Thymus (tissue), 14 donors: ENCODE measurements at places on chromosomes 16 and 17.

- no peak for DNase-seq
Measured at GRCh38 chr17:59456923-59457615, 108.3 kb upstream of the DHX40 start.

DNA sequence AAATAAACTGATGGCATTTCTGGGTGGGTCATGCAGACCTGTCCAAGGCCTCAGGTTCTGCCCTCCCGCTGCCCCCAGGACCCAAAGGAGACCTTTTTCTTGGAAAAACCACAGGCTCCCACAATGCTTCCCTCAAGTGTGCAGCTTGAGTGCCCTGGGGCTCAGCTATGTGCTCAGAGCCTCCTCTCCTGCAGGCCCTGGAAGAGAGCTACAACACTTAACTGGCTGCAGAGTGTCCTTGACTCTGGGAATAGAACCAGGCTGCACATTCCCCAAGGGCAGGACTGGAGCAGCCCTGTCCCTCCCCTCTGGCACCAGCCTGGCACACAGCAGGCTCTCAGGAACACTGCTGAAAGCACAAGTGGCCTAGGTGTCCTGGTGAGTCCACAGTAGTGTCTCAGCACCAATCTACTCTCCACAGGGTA lies 4.8 kb upstream of the SREBF1 start:
- DNase-seq: no peak

GRCh38 chr17:44280392-44280937 lies 12.5 kb upstream of the SLC4A1 start:
- no peak for DNase-seq

DNA sequence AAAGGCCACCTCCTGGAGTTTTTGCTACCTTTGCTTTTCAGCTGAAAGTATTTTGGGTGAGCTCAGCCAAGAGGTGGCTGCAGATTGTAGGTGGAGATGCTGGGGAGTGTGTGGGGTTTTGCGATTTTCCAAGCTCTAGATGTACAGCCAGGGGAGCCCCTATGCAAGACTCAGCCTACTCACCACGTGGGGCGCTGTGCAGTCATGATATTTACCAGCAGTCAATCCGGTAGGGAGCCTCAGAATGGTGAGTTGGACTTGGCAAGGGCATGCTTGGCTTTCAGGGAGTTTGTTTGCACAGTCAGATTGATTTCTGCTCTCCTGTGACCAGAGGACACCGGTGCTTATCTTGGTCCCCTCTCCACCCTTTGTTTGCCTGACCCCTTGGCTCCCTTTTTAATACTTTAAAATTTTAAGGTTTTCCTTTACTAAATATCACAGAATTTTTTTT lies 175.3 kb downstream of the UTP18 start:
- peak; percentile 36 for DNase-seq

DNA sequence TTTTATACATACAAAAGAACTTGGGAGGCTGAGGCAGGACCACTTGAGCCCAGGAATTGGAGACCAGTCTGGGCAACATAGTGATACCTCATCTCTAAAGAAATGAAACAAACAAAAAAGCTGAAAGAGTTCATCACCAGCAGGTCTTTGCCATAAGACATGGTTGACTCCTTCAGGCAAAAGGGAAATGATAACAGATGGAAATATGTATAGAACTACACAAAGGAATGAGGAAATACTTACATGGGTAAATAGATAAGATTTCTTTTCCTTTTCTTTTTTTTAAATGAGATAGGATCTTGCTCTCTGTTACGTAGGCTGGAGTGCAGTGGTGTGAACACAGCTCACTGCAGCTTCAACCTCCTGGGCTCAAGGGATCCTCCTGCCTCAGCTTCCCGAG lies 165.3 kb downstream of the PARN start:
- no peak for DNase-seq

GRCh38 chr17:82702231-82702927 lies 3.9 kb upstream of the RAB40B start:
- DNase-seq: no peak

GRCh38 chr16:14017886-14018285 lies 53.2 kb upstream of the MRTFB start:
- no peak for DNase-seq

DNA sequence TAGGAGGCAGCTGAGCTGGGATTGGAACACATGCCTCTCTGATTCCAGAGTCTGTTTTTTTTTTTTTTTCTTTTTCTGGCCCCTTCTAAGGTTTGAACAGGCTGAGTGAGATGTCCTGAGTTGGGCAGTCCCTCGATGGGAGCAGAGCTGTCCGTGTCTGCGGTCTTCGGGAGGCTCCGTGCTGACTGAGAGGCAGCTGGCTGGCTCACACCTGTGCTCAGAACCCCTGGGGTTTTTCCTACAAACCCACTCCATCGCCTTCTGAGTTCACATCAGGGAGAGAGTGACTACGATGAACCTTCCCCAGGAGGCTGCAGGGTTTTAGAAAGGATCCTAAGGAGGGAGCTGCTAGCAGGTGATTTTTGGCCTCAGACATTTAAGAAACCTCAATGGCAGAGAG lies 92.5 kb downstream of the IRF8 start:
- DNase-seq: no peak

DNA sequence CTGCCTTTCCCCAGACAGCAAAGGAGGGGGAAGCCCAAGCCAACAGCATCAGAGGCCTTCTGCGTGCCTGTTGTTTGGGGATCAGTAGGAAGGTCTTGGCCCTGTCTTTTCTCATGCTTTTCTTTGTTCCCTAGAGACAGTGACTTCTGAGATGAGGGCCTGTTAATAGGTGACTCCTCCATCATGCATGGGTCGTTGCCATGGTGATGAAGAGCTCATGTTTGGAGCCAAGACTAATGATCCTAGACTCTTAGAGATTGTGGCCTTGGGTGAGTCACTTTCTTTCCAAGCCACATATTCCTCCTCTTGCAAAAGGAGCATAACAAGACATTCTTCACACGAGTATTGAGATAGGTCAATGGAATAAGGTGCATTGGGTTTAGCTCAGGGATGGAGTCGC lies 201.1 kb upstream of the ASIC2 start:
- DNase-seq: no peak

DNA sequence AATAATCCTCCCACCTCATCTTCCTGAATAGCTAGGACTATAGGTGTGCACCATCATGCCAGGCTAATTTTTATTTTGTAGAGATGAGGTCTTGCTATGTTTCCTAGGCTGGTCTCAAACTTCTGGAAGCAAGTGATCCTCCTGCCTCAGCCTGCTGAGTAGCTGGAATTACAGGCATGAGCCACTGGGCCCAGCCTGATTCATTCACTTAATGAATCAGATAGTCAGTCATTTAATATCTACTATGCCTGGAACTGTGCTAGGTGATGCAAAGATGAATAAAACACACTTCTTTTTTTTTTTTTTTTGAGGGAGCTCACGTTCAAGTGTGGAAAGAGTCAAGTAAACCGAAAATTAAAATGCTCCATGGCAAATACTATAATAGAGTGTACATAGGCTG lies 39.4 kb downstream of the EFCAB13 start:
- no peak for DNase-seq

DNA sequence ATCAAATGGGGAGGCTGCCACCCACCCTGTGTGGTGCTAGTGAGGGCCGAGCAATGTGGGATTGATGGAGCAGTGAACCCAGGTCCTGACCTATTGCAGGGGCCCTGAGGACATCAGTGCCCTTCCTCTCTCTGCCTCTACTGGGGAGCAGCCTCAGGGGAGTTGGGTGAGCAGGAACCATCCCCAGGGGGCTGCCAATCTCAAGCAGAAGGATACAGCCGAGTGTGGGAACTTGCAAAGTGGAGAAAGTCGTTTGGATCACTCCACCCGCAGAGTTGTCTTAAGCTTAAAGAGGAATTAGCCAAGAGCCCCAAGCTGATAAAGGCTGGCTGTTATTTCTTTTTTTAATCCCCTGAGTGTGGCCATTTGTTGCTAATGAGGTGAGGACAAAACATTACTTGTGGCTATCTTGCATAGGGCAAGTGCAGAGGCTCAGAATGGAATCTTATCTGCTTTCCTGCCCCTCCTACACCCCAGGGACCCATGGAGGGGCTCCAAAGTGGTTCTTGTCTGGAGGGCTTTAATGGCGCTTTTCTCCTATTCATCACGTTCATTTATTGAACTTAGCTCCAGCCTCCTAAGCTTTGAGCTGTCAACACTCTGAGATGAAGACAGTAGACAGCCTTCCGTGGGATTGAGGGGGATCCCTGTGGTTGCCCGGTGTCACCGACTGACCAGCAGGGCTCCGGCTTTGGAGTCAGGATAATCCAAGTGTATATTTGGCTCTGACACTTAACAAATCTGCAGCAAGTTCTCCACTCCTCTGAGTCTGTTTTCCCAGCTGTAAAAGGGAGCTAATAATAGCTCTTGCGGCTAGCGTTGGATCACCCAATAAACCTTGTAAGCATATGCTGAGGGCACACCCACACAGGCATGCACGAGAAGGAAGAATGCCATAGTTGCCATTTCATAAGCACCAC lies 45.1 kb downstream of the MYH11 start:
- DNase-seq: no peak

DNA sequence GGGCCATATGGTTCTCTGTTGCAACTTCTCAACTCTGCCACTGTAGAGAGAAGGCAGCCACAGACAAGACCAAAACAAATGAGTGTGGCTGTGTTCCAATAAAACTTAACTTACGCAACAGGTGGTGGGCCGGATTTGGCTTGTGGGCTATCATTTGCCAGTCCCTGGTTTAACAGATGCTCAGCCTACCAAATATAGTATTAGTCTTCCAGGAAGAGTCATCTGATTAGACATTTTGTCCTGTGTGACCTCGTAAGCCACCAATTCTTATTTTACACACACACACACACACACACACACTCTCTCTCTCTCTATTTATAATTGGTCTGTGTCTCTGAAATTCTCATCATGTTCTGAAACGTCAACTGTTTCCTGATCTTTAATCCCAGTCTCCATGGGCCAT lies 245.9 kb downstream of the XYLT1 start:
- no peak for DNase-seq

DNA sequence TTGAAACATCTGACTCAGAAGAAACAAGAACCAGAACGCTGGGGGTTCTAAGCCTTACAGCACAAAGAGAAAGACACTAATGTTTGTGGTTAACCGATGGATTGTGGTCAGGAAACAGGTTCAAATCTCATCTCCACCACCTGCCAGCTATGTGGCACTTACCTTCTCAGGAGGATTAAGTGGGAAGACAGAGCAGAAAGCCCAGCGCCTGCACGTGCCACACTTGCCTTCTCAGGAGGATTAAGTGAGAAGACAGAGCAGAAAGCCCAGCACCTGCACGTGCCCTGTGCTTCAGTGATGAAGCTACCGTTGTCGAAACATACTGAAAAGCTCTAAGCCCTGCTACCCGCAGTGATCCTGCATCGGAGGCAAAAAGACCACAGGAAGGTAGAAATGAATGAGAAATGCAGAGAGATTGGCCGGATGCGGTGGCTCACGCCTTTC lies 90.6 kb downstream of the NXN start:
- no peak for DNase-seq

- no peak for DNase-seq
Measured at GRCh38 chr16:21184834-21185233, 26.4 kb downstream of the LDAF1 start.

DNA sequence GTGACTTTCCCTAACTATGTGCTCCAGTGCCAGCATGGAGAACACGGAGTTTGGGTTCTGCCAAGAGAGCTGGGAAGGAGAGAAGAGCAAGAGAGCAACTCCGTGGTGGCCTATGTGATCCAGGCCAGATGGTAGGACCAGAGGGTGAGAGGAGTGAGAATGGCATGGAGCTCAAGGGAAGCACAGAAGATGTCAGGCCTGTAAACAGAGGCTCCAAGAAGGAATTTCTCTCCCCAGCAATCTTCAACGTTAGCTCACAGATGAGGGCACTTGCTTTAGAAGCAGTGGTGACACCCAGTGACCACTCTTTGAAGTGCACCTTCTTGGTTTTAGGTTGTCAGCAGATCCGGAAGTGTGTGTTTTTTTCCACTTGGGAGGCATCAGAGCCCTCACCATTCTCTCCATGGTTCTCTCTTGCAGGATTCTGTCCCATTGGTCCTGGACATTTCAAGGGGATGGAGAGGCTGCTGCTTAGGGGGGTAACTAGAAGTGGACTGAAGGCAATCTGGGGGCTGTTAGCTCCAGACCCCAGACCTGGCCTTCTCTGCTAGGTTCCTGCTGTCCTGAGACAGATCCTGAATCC lies 18.1 kb upstream of the TMEM98 start:
- DNase-seq: peak; percentile 5
